Jurkat, Clone E6-1 (cell line): ENCODE measurements at places on chromosomes 3 and 15.

- DNase-seq: no peak
These were observed 20.8 kb downstream of the ABI3BP start for GRCh38 chr3:100972301-100972844.

DNA sequence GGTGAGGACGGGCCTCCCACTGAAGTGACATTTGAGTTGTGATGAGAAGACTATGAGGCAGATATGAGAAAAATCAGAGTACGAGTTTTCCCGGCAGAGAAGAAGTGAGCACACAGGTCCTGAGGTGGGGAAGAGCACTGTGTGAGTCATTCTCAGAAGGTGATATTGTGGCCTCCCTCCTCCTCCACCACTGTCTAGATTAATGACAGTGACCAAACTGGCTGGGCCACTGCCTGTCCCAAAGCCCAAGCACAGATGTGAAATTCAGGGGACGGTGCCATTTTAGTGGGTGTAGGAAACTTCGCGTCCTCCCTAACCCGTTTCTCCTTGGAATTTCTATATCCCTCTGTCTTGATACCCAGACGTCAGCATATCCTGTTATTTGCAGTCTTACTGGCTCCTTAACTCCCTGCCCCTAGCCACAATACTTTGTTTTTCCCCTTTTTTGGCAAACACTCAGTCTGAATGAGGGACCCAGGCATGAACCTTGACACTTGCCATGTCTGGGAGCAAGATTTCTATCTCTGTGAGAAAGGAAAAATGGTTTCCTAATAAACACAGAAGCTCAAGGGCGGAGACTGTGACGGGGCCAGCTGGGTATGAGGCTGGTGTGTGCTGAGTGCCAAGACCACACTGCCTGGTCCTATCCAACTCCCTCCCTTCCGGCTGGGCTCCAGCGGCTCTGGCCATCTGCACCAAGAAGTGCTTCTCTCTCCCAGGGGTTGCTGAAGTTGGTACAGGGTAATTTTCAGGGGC is 15.2 kb downstream of the PRICKLE2 start:
- DNase-seq: no peak

- no peak for DNase-seq
These were observed 105.4 kb downstream of the LINGO1 start for GRCh38 chr15:77527164-77527778.

- DNase-seq: no peak
These were observed 18.5 kb downstream of the ALDH1A3 start for GRCh38 chr15:100898152-100898490.

DNA sequence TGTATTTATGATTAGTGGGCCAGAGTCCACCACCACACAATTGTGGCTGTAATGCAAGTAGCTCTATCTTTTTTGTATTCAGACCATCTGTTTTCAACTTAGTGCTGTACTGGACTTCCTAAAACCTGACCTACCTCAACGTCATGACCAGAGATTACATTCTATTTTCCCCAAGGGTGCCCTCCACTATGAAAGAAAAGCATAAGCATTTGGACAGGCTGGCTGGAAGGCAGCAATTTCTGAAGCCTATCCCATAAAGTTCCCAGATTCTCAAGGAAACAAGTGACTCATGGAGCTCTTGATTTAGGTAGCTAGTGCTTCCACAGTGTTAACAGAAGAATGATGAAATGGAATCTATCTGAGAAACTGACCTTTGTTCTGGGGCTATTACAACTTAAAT is 75.8 kb downstream of the COL8A1 start:
- no peak for DNase-seq

DNA sequence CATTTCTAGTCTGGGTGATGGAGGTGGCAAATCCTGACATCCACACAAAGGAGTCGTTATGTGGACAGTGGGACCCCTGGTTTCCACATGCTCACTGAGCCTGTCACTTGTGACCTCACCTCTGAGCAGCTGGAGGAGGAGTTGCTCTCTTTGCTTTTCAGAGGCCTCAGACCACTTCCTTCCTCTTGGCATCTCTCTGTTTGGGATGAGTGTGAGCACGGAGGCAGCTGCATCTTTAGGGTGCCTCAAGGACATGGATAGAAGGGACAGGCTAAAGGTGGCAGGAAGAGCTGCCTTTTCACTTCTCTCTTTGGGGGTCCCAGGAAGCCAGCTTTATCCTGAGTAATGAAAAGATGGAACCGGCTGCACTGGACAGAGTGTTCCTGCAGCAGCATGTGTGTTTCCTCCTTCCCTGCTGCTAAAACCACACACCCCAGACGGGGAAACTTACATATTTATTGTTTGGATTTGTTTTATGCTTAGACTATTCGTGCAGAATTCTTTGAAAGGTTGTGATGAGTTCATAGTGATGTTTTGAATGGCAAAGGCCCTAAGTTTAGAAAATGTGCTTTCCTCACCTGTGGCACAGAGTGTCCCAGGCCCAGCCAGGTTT is 31.8 kb downstream of the GPR171 start:
- DNase-seq: peak; percentile 79

DNA sequence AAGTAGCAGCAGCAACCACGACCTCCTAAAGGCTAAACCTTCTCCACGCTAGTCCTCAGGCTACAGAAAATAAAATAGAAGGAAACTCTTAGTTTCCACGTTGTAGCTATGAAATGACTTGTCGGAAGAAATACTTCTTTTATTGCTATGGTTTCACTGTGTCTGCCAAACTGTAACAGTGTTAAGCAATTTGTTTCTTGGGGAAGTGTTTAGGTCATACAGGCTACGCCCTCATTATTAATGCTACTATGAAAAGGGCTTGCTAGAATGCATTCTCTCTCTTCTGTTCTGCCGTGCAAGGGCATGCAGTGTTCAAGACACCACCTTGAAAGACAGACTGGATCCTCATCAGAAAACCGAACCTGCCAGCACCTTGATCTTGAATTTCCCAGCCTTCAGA is 462.7 kb downstream of the PLOD2 start:
- no peak for DNase-seq

- DNase-seq: no peak
These were observed 52.8 kb downstream of the PLD1 start for GRCh38 chr3:171757361-171758034.

GRCh38 chr3:87771337-87772192 is 287.2 kb downstream of the CGGBP1 start:
- DNase-seq: peak; percentile 59

- DNase-seq: peak; percentile 82
These were observed 74.0 kb upstream of the PLCL2 start for GRCh38 chr3:16810593-16811367.

DNA sequence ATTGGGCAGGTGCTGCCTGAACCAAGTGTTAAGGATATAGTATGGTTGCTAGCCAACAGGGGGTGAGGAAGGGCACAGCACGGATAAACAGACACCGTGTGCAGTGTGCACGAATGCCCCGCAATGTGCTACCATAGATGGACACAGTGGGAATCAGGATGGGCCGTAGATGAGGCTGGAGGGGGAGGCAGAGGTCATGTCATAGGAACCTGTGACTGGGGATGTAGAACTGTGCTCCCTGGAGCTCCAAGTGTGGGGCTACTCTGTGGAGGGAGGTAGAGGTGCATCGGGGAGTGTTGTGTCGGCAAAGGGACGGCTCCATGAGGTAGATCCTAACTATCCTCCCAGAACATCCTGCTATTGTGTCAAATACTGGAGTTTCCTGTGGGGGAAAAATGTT is 102.5 kb downstream of the TNIK start:
- no peak for DNase-seq

GRCh38 chr3:64730681-64731080 is 42.9 kb upstream of the ADAMTS9 start:
- DNase-seq: no peak

GRCh38 chr3:16482194-16482769 is 31.2 kb downstream of the RFTN1 start:
- no peak for DNase-seq

GRCh38 chr3:171829841-171830517 is 13.2 kb upstream of the TMEM212 start:
- DNase-seq: no peak

DNA sequence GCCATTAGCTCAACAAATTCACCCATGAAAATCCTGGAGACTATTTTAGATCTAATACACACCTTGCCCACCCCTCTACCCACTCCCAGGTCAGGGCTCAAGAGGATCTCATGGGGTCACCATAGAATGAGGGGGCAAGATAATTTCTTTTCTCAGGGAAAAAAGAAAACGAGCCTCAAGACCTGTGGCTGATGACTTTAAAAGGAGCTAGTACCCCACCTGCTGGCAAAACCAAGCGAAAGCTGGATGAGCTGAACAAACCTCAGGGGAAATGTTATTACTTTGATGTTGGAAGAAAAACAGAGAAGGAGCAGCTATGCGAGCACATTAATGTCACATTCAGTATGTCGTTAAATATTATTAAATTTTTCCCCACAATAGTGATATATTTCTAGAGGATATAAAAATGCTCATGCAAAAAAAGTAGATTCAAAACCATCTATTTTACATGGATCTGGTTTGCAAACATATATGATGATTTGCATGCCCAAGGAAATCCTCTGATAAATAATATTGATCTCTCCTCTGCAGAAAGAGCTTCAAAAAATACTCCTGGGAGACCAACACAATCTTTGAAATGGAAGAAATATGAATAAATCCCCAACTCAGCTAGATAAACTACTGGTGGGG is 37.7 kb downstream of the PLD1 start:
- DNase-seq: peak; percentile 50

GRCh38 chr3:52043750-52044149 is 12.6 kb downstream of the DUSP7 start:
- DNase-seq: no peak

DNA sequence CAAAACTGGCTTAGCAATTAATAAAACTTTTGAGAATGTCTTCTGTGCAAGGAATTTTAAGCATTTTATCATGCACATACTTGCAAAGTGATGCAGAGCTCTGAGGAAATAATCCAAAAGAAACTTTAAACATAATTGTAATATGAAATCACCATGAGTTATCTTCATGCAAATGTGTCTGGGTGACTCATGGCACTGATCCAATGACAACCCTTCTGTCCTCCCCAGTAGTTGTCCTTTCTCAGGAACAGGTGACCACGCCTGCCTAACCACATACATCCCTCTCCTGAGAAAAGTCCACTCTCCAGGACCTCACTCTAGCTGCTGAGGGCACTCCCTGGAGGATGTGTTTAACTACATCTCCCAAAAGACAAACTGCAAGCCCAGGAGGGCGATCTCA is 530.6 kb upstream of the IL12A start:
- DNase-seq: no peak

- no peak for DNase-seq
These were observed 871.1 kb downstream of the PDCD6IP start for GRCh38 chr3:34669490-34669889.

GRCh38 chr15:57596978-57597377 is 5.3 kb downstream of the MYZAP start:
- no peak for DNase-seq

DNA sequence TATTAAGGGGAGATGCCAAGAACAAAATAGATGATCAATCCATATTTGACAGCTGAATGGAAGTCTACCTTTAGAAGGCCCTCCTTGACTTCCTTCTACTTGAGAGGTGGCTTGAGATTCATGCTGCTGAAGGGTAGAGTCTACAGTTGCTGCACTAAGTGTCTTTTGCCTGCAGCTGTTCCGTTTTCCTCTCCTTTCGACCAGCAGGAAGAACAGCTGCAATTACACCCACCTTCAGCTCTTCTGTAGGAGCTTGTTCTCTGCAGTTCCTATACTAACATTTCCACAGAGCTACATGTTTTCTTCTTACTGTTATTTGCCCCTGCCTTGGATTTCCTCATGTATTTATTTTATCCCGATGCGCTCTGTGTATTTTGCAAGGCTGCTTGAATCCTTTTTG is 79.1 kb downstream of the ARRDC4 start:
- DNase-seq: no peak

- no peak for DNase-seq
These were observed 763.8 kb downstream of the GBE1 start for GRCh38 chr3:80997622-80998021.

- DNase-seq: no peak
These were observed 129.1 kb downstream of the NTRK3 start for GRCh38 chr15:88127432-88127790.

DNA sequence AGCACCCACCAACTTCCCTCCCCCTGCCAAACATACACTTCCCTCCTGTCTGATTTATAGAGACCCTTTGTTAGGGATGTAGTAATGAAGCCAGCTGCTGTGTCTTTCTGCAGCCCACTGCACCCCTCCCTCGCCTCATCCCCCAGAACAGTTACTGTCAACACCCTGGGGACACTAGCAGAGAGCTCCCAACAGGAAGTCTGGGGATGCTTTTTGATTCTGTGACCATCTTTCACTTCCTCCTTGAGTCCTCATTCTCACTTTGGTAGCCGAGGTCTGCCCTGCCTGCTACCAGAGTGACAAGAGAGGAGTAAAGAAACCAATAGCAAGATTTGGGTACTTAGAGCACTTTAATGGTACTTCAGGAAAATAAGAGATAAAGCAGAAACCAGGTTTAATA is 201.6 kb downstream of the SATB1 start:
- DNase-seq: peak; percentile 77

DNA sequence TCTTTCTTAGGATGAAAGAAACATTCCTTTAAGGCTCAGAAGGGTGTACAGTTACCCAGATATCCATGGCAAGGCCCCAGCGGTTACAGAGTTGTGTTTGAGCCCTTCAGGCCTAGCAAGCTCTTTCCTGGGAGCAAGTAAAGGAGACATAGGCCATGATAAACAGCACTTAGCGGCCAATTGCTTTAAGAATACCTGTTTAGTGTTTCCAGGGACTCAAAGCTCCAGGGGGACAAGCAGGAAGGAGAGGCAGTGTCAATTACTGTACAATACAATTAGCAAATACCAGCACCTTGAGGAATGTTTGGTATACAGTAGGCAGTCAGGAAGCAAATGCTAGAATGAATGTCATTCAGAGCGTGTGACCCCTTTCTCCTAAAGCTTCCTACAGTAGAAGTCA is 176.3 kb upstream of the ICE2 start:
- no peak for DNase-seq

DNA sequence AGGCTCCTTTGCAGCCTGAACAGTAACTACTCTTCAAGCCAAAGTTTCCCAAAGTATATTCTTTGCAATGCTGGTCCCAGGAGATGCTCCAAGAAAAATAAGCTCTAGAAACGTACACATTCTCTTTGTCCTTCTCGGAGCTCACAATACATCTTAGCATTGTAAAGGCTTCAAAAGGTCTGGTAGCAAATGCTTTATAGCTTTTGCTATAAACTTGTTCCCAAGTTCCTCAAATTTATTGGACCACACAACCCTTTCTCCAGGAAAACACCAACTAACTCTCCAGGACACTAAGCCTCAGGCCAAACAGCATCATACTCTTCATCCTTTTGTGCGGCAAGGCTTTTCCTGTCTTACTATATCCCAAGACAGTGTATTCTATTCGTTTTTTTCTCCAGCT is 455.6 kb upstream of the PROK2 start:
- DNase-seq: no peak

DNA sequence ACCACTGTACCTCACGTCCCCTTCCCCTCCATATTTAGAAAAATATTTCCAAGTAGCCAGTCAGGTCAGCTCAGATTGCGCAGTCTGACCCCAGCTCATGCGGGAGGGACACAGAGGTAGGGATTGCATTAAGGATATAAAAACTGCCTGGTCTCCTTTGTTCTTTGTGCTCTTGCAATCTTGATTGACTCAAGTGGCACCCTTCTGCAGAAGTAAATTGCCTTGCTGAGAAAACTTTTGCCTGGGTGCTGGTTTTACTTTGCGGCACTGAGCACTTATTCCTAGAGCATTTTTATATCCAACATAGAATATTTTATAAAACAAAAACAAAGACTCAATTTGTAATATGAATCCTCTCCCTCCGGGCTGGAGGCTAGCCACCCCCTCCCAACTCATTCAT is 54.8 kb downstream of the BTD start:
- no peak for DNase-seq

GRCh38 chr15:96327155-96327741 is 3.3 kb upstream of the NR2F2 start:
- DNase-seq: peak; percentile 84

- no peak for DNase-seq
These were observed 33.7 kb downstream of the CRTC3 start for GRCh38 chr15:90563463-90563862.
